NCI-H1694 (cell line): ENCODE measurements at places on chromosomes 6 and 20.

DNA sequence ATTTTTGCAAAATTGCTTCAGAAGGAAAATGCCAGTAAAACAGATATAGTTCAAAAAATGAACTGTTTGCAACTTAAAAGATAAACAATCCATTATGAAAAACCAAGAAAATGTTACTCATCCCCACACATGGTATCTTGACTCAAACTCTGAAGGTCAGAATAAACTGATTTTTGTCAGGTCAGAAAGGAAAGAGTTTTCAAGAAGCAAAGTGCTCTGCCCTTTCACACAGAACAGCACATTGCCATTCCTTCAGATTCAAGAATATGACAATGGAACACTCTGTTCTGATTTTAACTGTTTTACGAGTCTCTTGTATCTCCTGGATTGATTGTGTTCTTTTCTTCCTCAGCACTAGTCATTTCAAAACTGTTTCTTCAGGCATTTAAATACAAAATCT, 33.8 kb upstream of the NT5E start:
- no peak for DNase-seq

GRCh38 chr6:28357036-28357435, 7.3 kb downstream of the ZKSCAN3 start:
- no peak for DNase-seq

DNA sequence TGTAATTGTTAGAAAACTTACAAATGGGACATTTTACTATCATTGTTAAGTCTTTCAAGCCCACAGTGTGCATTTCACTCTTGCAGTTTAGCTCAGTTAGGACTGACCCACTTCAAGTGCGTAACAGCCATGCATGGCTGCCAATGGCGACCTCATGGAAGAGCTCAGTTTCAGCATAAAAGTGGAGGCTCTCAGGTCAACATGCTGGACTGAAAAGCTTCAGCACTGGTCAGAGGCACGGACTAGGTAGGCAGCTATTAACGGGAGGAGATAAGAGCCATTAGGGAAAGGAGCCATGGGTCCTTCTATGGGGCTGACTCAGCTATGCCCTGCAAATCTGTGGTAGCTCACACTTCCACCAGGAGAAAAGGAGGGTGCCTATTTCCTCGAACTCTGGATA, 101.8 kb downstream of the TTLL2 start:
- DNase-seq: no peak

DNA sequence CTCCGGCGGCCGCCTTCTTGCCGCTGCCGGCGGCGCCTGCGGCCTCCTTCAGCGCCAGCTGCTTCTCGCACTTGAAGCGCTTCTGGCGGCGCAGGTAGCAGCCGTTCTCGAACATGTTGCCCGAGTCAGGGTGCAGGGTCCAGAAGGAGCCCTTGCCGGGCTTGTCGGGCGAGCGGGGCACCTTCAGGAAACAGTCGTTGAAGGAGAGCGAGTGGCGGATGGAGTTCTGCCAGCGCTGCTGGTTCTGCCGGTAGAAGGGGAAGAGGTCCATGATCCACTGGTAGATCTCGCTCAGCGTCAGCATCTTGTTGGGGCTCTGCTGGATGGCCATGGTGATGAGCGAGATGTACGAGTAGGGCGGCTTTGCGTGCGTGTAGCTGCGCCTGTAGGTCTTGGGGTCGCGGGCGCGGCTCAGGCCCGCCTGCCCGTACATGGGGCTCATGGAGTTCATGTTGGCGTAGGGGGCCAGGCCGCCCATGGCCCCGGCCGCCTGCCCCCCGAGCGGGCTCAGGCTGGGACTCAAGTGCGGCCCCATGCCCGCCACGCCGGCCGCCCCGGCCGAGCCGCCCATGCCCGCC, 1.9 kb downstream of the FOXA2 start:
- no peak for DNase-seq

- DNase-seq: no peak
These were observed 37.1 kb upstream of the B4GALT5 start for GRCh38 chr20:49750611-49751396.

GRCh38 chr6:123994891-123995635, 191.4 kb downstream of the NKAIN2 start:
- no peak for DNase-seq

DNA sequence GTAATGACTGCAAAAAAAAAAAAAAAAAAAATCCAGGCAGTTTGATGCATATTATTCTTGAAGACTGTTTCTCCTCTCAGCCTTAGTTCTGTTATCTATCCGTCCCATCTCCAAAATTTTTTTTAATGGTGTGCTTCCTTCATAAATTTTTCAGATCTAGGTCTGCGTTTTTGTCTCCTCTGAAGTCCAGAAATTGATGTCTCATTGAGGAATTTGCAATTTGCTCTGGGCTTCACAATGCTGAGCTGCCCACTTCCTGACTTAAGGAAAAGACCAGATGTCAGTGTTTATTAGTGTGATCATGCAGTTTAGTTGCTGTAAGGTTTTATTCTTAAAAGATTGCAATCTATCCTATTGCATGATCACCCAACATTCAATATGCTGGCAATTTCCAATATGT, 297.6 kb downstream of the ZNF217 start:
- no peak for DNase-seq

DNA sequence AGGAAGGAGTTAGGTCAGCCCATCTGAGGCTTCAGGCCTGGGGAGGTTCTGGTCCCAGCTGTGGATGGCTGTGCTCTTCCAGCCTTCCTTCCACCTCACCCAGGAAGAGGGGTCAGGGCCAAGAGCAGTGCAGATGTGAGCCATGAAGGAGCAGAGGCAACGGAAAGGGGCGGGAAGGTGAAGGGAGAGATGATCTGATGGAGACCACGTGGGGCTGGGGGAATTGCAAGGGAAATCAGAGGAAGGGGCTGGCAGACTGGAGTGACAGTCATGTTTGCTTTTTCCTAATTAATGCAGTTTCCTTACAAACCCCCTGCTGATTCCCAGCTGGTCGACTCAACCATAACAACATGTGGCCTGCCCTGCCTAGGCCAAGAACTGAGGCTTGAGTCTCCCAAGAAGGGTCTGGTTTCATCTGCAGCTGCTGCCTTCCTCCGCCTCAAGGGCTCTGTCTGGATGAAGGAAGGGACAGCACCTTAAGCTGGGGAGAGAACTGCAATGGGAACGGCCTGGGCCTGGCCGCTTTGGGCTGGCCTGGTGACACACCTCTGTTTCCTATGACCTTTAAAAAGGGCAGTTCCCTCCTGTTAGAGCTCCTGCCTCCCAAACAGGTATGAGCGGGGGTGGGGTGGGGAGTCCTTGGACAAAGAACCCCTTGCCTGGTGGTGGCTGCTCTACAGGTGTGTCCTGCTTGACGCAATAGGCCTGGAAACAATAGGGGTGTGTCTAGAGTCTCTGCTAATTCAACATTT, 7.8 kb upstream of the MRPS18A start:
- DNase-seq: peak; percentile 74

DNA sequence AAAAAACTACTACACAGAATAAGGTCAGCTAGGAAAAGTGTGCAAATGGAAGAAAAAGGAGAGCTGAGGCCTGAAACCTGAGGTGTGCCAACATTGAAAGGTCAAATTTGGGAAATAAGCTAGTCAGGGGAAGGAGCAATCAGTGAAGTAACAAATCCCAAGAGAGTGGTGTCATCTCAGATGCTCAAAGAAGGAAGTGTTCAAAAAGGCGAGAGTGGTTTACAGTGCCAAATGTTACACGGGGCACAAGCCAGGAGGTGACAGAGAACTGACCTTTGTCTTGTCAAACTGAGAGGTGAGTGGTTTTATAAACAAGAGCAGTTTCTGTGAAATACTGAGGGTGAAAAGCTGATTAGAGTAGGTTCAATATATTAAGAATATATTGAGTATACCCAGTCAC, 83.0 kb upstream of the TCF21 start:
- DNase-seq: no peak
